ENCODE measurements at places on chromosomes 3 and 15. TPM values are rescaled to one million over a fixed set of nuclear protein-coding genes. Genes with fewer than 3 reads are reported as not detected.

FSIP1 gene
- total RNA-seq, result 0.98 TPM

MEGF11 gene
- total RNA-seq, result not detected

HTR3E gene
- not detected for total RNA-seq

CCR5 gene
- not detected for total RNA-seq

Measured in subcutaneous preadipocyte (primary cell).